ENCODE measurements at places on chromosomes 5 and 9.
A peak's percentile ranks its signal among the peaks of the same experiment; 100 is the strongest.

GRCh38 chr9:34690983-34691935 lies at the start of gene CCL19:
CCL19 (minus strand) TSS chr9:34691276; CDS start chr9:34691139, 137 bp downstream.
- DNase-seq = no peak

GRCh38 chr5:132463811-132464155 lies 26.8 kb downstream of the IRF1 start:
- peak; percentile 38 for DNase-seq

DNA sequence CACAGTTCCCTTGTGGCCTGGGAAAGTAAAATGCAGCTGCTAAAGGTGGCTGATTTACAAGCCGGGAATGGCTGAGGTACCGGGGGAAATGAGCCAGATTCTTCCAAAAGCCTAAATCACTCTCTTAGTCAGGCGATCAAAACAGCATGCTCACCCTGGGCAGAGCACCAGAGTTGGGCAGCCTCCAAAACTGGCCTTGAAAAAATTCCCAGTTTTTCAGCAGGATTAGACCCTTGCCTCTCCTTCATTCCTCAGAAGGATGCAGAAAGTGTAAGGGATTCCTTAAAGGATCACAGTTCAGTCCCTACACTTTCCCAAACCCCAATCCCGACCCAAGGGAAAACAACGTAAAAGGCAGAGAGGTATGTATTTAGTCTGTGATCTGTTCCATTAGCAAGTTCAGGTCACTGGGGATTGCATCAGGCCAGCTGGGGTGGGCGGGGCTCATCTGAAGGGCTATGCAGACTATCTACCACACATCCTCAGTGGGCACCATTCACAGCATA lies 16.9 kb downstream of the TMEM174 start:
- no peak for DNase-seq

DNA sequence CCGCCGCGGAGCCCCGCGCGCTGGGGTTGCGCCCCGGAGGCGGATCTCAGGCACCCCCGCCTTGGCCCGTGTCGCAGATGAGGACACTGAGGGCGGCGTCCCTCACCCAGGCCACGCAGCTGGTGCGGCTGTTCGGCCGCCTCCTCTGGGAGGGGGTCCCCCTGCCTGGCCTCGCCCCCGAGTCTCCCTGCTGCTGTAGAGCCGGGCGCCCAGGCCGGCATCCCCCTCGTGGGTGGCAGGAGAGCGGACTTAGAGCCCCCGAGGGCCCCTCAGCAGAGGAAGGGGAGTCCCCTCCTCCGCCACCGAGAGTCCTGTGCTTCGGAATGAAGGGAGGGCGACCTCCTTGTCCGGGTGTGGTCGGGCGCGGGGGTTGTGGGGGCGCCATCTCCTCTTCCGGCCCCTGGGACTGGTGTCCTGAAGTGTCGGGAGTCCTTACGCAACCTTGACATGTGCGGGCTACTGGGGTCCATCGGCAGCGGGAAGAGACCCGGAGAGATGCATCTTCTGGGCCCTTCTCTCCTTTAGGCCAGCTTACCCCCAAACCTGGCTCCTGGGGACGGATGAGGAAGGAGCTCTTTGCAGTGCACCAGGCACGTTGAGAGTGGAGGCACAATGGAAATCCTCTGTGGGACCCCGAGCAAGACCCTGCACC lies 11.7 kb upstream of the EXOSC2 start:
- DNase-seq = no peak

DNA sequence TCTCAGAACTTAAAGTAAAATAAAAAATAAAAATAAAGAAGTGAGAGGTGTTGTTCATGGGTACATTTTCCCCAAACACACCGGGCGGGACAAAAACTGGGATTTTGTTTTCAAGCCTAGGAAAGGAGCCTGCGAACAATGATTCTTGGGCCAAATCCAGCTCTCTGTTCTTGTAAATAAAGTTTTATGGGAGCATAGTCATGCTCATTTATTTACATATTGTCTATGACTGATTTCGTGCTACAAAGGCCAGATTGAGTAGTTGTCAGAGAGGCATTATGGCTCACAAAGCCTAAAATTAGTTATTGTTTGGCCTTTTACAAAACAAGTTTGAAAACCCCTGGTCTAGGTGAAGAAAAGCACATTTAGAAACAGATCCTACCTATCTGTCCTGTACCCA lies 821.0 kb upstream of the GRAMD2B start:
- no peak for DNase-seq

DNA sequence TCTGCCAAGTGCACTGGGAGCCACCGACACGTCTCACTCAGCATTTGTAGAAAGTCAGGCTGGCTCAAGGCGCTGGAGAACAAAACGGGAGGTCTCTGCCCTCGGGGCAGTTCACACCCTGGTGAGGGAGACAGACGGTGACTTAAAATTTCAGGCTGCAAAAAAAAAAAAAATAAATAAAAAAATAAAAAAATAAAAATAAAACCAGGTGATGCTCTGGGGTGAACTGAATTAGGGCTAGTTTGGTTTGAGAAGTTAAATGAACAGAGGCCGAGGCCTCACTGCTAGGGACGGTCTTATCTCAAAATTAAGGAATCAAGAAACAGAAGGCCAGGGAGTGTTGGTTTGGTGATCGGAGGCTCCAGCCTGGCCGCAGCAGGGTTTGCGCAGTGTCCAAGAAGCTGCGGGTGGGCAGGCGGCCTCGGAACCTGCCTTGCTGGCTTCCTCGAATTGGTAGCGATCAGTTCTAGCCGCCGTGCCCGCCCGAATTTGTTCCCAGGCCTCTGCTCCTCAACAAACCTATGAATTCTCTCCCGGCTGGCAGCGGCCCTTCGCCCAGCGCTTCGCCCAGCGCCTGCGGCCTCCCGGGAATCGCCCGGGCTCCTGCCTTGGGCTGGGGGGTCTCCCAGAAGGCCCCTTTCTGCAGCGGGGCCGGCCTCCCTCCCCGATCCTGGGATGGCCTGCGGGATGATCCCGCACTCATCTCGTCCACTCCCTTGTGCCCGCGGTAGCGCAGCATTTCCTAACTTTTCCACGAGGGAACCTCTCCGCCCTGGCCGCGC lies 1.5 kb downstream of the NKX2-5 start:
- DNase-seq = no peak

DNA sequence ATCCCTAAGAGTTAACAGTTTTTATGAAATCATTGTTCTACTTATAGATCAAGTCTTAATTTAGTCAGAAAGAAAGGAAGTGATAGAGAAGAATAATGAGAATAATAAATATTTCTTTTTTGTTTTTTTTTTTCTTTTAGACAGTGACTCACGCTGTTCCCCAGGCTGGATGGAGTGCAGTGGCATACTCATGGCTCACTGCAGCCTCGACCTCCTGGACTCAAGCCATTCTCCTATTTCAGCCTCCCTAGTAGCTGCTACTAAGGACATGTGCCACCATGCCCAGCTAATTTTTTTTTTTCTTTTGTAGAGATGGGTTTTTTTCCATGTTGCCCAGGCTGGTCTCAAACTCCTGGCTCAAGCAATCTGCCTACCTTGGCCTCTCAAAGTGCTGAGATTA lies 11.0 kb downstream of the IFNA21 start:
- no peak for DNase-seq

GRCh38 chr9:137109250-137110146 lies 5.0 kb downstream of the DPP7 start:
- no peak for DNase-seq

Measured in CD4-positive, alpha-beta T cell treated with Interferon alpha-2 for 1 hour (primary cell).